Suppressor macrophage treated with lipopolysaccharide for 4 hours (primary cell): ENCODE measurements at places on chromosomes 2 and 18.
A peak's percentile ranks its signal among the peaks of the same experiment; 100 is the strongest.

DNA sequence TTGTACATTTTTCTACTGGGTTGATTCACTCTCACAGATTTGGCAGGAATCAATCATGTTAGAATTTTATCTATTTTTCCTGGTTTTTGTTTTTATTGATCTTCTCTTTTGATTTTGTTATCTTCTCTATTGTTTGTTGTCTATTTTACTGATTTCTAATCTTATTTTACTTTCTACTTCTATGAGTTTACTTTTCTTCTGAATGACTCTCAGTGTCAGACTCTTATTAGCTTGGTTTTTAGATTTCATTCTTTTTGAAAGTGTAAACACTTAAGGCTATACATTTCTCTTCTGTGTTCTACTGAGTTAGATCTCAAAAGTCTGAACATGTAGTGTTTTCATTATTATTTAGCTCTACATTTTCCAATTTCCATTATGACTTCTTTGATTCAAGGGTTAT is 47.1 kb downstream of the THOC1 start:
- no peak for DNase-seq

GRCh38 chr2:25293958-25294562 is 47.7 kb downstream of the DNMT3A start:
- DNase-seq = no peak

GRCh38 chr18:55321265-55322177 is 266.5 kb downstream of the TCF4 start:
- DNase-seq = peak; percentile 96

DNA sequence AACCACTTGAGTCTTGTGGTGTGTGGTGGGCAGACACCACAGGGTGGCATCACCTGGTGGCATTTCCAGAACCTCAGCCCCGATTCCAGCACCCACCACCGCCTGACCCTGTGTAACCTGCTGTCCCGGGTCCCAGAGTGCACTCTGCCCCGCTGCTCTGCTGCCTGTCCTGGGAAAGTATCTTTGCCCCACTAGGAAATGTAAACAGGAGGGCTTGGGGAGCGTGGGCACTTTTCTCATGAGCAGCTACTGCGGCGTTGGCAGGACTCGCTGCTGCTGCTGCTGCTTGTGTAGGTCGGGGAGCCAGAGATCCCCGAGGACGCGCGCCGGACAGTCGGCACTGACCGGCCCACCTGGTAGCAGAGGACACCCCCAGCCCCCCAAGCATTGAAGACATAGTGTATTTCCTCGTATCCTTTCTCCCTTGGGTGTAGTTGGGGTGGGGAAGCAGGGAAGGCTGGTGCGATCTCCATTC is 13.4 kb downstream of the DTYMK start:
- no peak for DNase-seq

- no peak for DNase-seq
Measured at GRCh38 chr2:95158441-95158840, 1.2 kb downstream of the ZNF514 start.

- no peak for DNase-seq
Measured at GRCh38 chr2:237496428-237496827, 9.4 kb downstream of the MLPH start.

DNA sequence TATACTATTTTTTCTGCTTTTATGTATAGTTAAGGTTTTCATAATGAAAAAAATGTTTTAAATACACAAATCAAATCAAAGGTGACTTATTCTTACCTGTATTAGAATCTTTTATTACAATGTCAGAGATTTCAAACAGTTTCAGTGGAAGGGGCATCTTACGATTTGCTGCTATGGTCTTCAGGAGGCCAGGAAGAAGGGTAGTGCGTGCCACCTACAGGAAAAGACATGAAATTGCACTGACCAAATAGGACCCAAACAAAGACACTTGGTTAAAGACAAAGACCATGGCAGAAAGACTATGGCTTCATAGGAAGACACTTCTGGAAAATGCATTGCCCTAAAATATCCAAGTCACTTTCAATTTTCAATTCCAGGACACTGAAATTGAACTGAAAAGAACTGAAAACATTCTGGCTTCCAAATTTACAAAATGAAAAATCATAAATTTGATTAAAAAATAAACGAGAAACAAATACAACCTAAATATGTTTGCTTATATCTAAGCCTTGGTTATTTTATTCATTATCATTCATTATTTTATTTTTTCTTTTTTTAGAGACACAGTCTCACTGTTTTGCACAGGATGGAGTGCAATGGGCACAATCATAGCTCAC is 42.1 kb downstream of the FARSB start:
- DNase-seq = peak; percentile 49

- DNase-seq = peak; percentile 8
Measured at GRCh38 chr18:3525870-3526420, 76.0 kb downstream of the TGIF1 start.

DNA sequence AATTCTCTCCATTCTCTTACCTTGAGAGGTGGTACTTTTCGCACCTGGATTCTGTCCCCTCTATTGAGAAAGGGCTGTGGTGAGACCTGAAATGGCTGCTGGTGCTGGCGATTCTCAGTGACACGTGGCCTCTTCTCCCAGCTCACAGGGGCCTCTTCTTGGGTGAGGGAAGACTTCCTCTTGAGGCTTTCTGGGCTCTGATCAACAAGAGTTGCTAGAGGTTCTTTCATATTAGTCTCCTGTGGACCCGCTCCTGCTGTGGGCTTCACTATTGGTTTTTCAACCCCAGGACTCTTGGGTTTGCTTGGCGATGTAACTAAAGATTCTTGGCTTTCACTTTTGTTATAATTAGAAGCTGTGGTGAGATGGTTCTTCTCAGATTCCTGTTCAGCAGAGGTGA is 76.3 kb upstream of the DTNB start:
- DNase-seq = no peak

DNA sequence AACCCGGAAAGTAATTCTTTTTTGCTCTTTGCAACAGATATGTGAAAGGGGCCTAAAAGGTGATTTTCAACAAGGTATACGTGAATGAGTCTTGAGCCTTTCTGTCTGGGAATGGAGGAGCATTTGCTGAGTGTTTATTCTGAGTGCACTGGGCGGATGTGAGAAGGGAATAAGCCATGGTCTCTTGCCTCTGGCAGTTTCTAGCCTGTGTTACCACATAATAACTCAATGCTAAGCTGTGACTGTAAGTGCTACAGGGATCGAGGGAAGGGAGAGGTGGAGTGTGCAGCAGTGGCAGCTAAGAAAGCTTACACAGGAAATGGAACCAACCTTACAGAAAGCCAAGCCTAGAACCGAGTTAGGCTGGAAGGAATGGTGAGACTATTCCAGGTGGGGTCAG is 444.3 kb downstream of the SLC4A3 start:
- DNase-seq = no peak

GRCh38 chr2:81282151-81282769 is 977.7 kb upstream of the LRRTM1 start:
- DNase-seq = no peak

GRCh38 chr18:28541276-28541930 is 364.5 kb upstream of the CDH2 start:
- no peak for DNase-seq

- no peak for DNase-seq
Measured at GRCh38 chr2:14524803-14525080, 107.8 kb upstream of the LRATD1 start.

DNA sequence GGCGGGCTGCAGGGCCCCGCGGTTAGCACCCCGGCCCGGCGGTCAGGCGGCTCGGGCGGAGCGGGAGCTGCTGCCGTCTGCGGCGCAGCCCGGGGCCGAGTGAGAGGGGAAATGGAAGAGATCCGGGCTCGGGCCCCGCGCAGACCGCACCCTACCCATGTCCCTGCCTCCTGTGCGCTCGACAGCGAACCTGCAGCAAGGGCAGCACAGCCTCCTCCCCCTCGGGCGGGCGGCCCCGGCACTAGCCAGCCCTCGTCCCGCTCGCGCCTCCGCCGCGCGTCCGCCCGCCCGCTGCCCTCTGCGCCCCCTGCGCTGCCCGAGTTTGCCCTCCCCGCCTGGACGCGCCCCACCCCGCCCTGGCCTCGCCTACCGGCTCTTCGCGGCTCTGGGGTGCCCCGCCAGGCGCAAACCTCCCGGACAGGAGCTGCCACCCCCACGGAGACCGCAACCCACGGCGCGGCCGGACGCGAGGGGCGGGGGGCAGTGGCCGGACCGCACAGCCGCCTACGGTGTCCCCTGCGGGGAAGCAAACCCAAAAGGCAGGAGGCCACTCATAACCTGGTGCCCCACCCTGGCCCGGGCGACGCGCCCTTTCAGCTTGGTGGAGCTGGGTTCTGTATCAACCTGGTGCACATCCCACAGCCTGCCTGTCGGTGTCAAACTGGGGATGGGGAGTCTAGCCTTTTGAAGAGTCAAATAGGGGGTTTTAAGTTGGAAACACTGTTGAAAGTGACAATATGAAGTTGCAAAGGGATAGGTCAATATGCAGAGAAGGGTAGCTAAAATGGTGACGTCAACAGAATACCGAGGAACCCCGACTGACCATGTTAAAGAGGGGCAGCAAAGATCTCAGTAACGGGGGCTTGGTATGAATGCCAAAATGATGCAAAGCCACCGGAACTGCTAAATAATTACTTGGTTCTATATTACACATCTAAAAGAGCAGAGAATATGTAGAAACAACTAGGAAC is at the start of gene IHH:
IHH (minus strand) TSS at position 101 of the 971 bp plus-strand sequence. CDS start 454 bp downstream, outside the sequence.
- no peak for DNase-seq

- no peak for DNase-seq
Measured at GRCh38 chr2:5020116-5020875, 671.9 kb upstream of the SOX11 start.

DNA sequence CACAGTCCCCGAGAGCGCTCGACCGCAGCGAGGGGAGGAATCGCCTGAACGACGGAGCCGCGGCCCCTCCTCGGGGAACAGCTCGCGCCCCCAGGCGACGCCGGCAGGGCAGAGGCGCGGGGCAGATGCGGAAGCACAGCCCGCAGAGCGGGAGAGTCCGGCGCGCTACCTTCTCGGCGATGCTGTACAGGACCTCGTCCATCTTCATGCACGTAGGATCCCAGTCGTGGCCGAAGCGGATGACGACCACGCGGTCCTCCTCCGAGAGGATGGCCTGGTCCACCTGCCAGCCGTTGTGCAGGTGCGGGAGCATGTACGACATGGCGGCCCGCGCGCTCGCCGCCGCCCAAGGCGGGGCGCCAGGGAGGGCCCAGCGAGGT is 302 bp downstream of the TXNL4A start:
- peak; percentile 69 for DNase-seq

DNA sequence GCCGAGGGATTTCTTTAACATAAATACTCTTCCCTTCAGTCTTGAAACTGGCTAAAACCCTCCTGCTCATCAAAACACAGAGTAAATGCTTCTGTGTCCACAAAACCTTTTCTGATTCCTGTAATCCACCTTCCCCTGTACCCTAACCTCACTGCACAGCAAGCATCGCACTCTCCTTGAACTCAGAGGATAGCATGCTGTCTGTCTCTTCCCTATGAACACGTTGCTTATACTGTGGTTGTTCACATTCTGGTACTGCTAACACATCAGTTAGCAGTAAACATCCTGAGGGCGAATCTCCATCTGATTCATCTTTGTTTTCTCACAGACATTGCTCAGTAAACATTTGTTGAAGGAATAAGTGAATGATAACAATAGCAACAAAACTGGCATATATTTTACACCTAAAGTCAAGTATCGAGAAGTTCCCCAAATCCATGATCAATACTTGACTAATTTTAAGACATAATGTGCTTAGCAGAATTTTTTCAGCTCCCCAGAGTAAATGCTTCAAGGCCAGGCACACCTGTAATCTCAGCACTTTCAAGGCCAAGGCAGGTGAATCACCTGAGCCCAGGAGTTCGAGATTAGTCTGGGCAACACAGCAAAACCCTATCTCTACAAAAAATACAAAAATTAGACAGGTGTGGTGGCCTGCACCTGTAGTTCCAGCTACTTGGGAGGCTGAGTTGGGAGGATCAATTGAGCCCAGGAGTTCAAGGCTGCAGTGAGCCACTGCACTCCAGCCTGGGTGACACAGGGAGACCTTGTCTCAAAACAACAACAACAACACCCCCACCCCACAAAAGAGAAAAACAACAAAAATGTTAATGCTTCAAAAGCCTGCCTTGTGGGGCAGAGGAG is 45.6 kb upstream of the LPIN2 start:
- no peak for DNase-seq

- no peak for DNase-seq
Measured at GRCh38 chr2:98835831-98836385, 100.1 kb downstream of the CRACDL start.

GRCh38 chr2:117127680-117128079 is 686.8 kb upstream of the DDX18 start:
- no peak for DNase-seq

DNA sequence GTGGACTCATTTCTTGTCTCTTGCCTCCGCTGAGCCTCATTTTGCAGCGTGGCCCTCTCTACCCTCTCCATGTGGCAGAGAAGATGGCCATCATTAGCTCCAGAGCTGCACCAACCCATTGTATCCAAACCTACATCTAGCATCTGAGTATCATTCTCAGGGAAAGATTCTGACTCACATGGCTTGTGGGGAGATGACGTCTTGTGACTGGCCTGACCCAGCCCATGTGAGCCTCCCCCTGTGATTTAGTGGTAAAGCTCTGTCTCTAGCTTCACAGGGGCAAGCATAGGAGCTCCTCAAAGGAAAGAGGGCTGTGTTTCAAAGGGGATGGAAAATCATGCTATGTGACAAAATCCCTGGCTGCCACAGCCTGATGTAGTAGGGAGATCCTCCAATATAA is 87.4 kb upstream of the RBMS1 start:
- DNase-seq = peak; percentile 25

DNA sequence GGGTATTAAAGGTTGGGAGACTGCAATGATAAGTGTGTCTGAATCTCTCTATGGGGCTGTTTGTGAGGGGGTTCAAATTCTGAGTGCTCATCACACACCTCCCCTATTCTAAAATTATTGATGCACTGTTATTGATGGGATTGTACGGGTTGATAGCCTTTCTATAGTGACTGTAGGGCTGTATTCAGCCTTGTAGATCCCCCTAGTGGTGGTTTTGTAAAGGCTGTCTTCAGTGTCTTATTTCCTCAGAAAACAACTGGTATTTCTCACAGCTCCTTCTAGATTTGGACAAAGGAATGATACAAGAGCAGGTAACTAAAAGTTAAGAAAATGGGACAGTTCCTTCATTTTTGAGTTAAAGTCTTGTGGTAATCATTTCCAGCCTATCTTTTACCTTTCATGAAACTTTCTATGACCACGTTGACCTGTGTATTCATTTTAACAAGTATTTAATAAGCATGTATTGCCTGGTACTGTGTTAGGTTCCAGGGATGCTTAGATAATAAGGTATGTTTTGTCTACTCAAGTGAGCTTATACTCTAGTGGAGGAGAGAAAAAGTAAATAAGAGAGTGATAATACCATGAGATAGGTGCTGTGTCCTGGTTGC is 21.2 kb downstream of the SMAD4 start:
- DNase-seq = peak; percentile 79

DNA sequence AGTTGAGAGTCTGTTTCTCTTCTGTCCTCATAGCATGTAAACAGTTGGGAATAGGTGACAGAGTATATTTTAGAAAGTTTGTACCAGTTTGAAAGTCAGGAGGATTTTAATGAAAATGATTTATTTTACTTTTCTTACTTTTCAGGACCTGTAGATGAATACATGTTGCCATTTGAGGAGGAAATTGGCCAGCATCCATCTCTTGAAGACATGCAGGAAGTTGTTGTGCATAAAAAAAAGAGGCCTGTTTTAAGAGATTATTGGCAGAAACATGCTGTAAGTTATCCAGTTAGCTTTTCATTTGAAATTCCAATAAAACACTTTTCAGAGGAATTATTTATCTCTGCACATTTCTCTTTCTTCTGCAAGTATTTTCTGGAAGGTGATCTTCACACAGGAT is 81.1 kb downstream of the ACVR2A start:
- DNase-seq = no peak
